ENCODE measurements at places on chromosomes 6 and 20.
A peak's percentile ranks its signal among the peaks of the same experiment; 100 is the strongest.

GRCh38 chr6:121932076-121932991, 467.1 kb upstream of the HSF2 start:
- peak; percentile 83 for DNase-seq

DNA sequence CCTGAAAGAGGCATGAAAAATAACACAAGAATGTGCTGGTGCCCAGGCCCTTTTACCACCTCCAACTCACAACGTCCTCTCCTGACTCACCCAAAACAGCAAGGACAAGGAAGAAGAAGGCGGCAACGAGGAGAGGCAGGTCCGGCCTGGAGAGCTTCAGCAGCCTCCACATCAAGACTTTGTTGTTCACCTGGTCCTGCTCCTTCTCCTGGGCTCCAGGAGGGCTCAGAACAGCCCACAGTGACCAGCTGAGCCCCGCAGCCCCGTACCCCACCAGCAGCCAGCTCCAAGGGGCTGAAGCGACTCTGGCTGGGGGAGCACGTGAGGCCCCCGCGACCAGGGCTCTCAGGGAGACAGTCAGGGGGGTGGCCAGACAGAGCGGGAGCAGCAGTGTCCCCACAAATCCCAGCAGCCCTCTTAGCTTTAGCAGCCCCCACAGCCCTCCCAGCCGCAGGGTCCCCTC, 857 bp downstream of the TAP2 start:
- DNase-seq: no peak

- no peak for DNase-seq
Observed at GRCh38 chr6:138528137-138528536, 28.8 kb upstream of the NHSL1 start.

DNA sequence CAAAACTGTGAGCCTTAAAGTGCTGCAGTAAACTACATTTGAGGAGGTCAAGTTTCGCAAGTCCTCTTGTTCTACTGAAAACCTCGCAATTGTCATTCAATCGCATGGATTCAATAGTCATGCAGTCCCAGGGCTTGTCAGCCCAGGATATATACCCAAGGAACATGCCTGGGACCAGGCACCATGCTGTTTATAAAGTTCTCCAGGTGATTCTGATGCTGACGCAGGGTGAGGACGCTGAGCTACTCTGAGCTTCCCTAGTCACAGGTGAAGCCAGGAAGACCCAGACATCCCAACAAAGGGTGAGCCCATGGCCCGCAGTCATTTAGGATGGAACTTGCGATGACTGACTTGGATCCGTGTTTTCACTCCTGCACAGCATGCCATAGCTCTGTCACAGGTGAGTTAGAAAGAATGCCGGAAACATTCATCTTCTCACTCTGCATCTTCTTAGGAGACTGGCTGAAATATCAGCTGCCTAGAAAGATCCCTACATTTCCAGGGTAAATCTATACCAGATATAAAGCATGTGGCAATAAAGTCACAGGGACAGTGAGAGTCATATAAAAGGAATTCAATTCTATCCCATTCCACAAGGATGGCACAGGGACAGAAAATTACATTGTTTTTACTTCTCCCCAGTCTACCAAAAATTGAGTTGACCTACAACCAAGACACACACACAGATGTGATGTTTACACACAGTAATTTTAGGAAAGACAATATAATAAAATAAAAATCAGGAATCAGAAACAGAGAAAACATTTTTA, 27.0 kb upstream of the SSTR4 start:
- no peak for DNase-seq

DNA sequence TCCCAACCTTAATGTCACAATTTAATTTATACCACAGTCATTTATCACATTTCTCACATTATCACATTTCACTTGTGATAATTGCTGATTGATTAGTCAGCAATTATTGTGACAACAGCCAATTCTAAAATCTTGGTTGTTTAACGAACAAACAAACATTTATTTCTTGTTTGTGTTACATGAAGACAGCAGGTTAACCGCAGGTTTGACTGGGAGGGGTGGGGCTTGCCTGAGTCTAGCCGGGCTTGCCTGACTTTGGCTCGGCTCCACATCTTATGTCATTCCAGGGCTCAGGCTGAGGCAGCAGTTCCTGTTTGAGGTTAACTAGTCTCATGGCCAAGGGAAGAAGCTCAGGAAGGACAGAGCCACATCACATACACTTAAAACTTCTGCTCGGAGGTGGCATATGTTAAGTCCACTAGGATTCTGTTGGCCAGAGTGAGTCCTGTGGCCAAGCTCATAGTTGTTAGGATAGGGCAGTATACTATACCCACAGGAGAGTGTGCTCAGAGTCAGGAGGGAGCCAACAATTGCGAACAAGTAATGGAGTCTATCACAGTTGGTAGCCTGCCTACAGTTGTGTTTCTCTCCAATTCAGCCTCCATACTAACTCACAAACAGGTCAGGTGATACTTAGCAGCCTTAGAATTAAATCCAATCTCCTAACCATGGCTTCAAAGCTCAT, 90.0 kb upstream of the IFNGR1 start:
- DNase-seq: peak; percentile 60

DNA sequence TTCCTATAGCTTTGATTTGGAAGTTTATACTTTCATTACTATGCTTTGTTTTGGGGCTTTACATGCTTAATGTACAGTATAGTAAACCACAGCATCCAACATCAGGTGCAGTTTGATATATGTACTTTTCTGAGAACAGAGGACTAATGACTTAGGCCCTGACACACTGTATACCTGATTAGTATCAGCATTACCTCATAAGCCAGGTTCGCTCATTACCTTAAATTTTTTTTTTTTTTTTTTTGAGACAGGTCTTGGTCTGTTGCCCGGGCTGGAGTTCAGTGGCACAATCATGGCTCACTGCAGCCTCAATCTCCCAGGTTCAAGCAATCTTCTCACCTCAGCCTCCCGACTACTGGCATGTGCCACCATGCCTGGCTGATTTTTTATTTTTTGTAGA, 28.4 kb downstream of the CD109 start:
- DNase-seq: no peak

DNA sequence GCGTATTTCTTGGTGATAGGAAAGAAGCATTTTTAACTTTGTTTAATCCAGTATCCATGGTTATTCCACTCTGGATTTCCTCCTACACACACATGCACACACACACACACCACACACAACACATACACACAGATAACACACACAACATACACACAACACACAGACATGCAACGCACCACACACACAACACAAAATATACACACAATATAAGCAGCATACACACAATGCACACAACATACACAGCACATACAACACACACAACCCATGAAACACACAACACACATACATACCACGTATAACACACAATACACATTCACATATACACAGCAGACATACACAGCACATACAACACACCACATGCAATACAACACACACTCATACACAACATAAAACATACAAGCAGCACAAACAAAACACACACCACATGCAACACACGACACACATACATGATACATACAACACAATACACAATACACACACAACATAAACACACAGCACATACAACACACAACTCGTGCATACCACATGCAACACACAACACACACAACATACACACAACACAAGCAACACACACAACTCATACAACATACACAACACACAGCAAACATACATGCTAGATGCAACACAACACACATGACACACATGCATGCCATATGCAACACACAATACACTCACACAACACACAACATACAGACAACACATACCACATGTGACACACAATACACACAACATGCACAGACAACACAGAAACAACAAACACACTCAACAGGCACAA, 13.0 kb downstream of the TTLL2 start:
- DNase-seq: no peak

DNA sequence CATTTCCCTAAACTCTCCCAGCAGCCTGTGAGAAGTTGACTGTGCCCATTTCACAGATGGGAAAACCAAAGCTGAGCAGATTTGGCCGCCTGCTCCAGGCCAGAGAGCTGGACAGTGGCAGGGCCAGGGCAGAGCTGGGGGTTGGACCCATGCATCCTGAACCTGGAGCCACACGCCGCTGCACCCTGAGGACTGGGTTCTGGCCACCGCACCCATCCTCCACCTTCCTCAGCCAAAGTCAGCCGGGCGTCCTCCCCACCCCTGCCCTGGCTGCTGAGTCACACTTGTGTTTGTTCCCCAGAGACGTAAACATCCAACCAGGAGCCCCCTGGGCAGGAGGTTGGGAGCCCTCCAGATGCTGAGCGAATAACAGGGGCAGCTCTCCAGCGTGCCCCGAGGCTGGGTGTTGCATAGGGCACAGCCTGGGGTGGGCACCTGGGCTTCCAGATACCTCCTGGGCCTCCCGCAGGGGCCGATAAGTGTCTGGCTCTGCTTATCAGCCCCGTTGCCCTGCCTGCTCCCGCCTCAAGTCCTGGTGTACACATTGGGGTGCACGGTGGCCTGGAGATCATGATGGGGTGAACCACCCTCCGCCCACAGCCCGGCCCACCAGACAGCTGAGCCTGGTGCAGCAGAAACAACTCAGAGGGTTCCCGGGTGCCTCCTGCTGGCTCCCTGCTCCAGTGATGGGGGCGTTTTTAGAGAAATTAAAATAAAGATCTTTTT, 23.8 kb downstream of the RBM38 start:
- no peak for DNase-seq

DNA sequence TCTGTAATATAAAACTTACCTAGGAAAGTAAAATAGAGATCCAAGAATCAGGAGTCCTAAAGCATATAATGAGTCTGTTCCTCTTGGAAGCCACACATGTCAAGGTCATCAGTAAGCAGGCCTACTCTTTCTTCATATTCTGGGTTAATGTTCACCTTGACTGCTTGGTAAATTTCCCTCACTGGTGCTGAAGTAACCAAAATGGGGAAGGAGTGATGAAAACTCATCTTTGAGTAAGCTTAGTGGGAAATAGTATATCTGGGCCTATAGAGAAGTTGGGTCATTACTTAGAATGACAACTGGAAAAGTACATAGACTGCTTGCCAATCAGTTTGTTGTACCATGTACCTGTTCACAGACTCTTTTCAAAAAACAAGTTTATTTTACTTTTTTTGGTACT, 6.6 kb downstream of the TSPYL4 start:
- no peak for DNase-seq

DNA sequence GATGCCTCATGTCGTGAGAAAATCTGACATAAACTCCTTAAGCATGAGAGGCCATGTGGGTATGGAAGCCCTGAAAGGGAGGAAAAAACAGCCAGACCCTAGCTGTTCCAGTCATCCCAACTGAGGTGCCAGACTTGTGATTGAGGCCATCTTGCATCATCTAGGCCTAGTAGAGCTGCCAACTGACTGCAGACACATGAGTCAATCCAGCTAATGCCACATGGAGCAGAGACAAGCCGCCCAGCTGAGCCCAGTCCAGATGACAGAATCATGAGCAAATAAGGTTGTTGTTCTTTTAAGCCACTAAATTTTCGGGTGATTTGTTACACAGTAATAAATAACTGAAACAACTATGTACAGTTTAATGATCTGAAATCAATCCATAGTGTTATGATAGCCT, 680.9 kb downstream of the MAFB start:
- DNase-seq: no peak

GRCh38 chr6:1913577-1913976, 303.9 kb downstream of the FOXC1 start:
- DNase-seq: peak; percentile 25

GRCh38 chr20:32583581-32584070, 1.5 kb downstream of the NOL4L start:
- no peak for DNase-seq

DNA sequence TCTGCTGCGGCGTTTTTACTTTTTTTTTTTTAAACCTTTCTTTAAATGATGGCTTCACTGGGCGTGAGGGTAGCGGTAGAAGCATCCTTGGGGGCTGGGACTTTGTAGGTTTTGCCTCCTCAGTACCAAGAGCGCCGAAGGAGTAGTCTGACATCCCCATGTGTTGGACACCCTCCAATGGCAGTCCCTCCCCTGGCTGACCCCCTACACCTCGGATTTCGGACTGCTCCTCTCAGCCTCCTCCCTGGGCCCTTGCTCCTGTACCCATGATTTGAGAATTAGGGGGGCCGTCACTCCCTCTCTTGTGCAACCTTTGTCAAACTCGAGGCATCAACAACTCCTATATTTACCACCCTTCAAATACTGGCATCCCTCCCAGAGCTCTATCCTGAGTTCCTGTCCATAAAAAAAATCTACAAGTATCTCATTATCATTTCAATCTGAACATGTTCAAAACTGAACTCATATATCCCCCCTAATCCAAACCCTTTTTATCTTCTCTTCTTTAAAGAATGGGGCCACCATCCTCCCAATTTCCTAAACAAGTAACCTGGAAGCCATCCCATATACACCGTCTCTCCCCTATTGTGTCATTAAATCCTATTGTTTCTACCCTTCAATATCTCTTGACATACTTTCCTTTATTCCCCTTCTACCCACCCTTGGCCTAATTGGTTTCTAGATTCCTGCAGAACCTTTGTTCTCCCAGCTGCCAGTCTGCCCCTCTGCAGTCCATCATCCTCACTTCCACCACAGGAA, 1.2 kb upstream of the ARFGEF3 start:
- DNase-seq: no peak

DNA sequence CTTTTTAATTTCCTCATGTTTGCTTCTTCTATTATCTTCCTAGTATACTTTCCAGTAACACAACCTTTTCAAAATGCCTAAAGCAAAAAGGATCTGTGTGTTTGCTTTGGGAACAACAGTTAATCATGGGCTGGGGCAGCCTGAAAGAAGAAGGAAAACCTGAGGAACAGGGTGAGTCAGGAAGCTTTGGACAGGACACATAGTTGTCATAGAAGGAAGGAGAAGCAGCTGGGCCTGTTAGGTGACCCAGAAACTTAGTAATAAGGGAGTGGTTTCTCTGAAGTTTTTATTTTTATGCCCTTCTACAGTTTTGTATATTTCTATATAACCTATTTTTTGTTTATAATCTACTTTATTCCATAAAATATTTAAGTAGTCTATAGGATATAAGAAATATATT, 61.4 kb downstream of the CD24 start:
- no peak for DNase-seq

DNA sequence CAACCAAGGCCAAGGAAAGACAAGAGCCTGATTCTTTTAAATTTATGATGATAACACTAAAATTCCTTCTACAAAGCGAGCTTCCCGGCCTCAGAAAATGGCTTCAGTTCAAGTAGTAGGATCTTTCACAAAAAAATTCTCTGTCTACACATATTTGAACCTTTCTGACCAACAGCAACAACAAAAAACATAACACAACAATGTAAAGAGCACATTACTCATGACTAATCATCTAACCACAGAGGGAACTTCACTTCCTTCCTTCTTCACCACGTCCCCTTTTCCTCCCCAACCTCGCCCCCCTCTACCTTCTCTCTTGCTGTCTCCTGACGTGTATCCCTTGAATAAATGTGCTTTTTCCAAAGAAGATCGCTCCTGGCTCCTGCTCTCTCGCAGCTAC, 228.2 kb downstream of the MYLK4 start:
- no peak for DNase-seq

- no peak for DNase-seq
Observed at GRCh38 chr6:148789948-148790347, 43.1 kb downstream of the UST start.

GRCh38 chr6:52946306-52946705, 36.8 kb upstream of the GSTA3 start:
- DNase-seq: no peak

GRCh38 chr6:166766769-166767168, 139.7 kb upstream of the RPS6KA2 start:
- DNase-seq: no peak

Data from muscle of back (tissue), 13 donors.